LHCN-M2 (cell line): ENCODE measurements at places on chromosomes 12 and 14. TPM values are rescaled to one million over a fixed set of nuclear protein-coding genes. Genes with fewer than 3 reads are reported as not detected.

DNA sequence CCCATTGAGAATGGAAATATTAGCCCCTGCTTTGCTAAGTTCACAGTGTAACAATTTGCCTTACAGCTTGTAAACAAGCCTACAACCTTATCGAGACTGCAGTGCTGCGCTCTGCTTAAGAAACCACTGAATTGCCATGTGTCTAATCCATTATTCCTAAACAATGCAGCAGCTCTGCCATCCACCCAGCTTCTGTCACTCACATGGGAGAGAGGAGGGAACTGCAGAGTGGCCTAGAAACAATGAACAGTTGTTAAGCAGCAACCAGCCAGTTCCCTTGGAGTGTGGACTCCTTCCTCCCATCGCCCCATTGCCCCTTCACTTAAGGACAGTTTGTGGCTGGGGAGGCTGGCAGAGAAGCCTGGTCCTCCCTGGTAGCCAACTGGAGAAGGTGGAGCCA lies 42.9 kb downstream of the TESPA1 start:
- DNase-seq, result no peak

DNA sequence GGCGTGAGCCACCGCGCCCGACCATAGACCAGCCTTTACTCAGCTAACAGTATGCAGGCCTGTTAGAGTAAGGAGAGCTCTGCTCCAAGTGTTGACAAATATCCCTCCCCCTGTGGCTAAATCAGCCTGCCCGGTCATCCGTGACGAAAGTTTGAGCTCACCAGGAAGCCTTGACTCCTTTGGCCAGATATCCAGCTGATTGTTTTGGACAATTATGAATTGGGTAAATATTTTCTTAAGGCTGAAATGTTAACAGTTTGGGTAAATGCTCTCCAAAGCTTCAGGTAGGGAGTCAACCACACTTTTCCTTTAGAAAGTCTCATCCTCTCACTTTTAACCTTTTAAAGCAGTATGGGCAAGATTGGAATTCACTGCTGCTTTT lies 157.9 kb downstream of the PAWR start:
- DNase-seq, result no peak

GRCh38 chr12:14803011-14803829 lies at the start of the genes C12orf60 and WBP11:
Gene C12orf60 (plus strand): TSS chr12:14803670. CDS start chr12:14822936, 19,266 bp downstream.
Gene WBP11 (minus strand): TSS chr12:14803478. CDS start chr12:14801383, 2,095 bp downstream.
- DNase-seq, result peak; percentile 99

GRCh38 chr12:89311703-89312293 lies 40.5 kb downstream of the DUSP6 start:
- DNase-seq, result no peak

The PPFIA2 gene
- total RNA-seq, result not detected in 2 replicates

The CLEC14A gene
- total RNA-seq, result not detected in 2 replicates
